ENCODE measurements at places on chromosomes 7 and 10.
A peak's percentile ranks its signal among the peaks of the same experiment; 100 is the strongest.

DNA sequence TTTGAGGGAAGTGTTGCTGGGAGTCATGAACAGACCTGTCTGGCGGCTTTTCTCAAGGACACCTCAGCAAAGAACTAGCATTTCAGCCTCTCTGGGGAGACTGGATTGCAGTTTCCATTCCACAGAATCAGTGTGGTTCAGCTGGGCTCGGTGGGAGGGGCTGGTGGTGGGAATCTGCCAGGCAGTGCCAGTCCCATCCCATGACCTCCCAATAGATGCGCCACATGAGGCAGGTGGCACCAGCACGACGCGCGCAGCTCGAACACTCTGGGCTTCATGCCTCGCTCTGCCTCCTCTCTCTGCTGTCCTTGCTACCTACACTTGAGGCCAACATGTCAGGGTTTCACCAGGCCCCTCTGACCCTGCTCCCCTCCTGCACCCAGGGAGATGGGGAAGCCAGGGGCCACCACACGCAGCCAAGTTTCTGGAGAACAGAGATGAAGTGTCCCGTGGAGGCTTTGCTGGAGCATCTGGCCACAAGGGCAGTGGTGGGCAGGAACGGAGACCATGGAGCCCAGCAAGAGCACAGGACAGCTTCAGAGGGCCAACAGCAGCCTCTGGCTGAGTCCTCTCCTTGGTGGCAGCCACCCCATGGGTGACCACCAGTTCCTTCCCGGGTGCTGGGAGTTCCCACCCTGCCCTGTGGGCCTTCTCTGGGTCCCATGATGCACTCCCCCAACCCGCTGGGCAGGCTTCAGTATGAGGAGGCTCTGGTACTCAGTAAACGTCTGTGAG is 2.3 kb downstream of the NACAD start:
- no peak for DNase-seq

- peak; percentile 87 for DNase-seq
Measured at GRCh38 chr10:15571575-15571974, 148.1 kb downstream of the ITGA8 start.

GRCh38 chr7:50146692-50147091 is 53.6 kb upstream of the ZPBP start:
- no peak for DNase-seq

DNA sequence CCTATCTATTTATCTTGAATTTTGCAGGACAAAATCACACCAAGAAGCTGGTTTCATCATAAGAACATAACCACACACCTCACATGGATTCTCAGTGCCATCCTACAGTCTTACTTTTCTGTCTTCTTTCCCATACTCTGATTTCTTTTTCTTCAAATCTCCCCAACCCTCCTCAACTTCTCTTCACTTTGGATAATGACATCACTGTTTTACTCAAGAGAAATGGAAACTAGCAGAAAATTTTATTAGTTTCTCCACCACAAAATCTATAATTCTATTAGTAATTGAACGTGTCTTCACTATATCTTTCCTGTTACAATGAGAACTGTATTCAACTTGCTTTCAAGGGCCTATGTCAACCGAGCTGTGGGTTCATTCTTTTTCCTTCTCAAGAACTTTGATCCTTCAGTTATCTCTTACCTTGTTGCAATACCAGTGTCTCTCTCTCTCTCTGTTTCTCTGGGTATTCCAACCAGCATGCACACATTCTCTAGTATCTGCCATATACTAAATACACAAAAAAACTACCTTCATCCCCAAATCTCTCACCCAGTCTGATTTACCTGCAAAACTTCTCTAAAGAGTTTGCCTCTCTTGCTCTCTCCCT is 35.4 kb upstream of the FAM3C start:
- no peak for DNase-seq

DNA sequence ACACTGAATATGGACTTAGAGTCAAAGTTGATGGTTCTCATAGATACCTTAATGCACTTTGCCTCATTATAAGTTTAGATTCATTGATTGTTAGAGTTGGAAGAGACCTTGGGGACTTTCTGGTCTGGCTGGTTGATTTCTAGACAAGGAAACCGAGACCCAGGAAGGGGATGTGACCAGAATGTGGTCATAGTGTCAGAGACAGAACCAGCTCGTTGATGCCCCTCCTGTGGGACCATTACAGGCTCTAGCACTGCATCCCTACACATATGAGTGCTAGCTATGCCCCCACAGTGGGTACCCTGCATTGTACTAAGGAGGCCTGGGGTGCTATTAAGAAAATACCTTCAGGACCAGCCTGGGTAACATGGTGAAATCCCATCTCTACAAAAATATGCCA is 306.6 kb downstream of the CAMK1D start:
- DNase-seq, result no peak

- DNase-seq, result no peak
Measured at GRCh38 chr7:93575555-93576399, 1.3 kb upstream of the CALCR start.
